HAP-1 (cell line): ENCODE measurements at places on chromosomes 4 and X.
A peak's percentile ranks its signal among the peaks of the same experiment; 100 is the strongest.

DNA sequence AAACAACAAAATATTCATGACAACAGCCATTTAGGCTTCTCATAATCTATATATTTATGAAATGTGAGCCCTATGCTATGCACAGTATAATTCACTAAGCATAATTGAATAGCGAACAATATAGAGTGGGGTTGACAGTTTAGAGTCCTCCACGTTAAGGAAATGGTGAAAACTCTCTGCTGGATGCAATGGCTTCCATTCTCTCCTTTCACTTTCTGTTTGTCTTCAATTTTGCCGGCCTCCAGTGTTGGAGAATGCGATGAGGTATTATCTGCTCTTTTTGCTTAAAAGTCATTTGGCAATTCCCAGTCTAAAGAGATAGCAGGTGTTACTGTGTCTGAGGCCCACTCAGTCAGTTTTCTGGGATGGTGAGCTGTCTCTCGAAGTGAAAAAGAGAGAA is 52.1 kb downstream of the NPY5R start:
- no peak for DNase-seq

GRCh38 chr4:3317011-3317655 is 24.3 kb downstream of the RGS12 start:
- DNase-seq, result no peak

- DNase-seq, result no peak
These were observed 5.5 kb downstream of the NEUROG2 start for GRCh38 chr4:112510291-112511092.

DNA sequence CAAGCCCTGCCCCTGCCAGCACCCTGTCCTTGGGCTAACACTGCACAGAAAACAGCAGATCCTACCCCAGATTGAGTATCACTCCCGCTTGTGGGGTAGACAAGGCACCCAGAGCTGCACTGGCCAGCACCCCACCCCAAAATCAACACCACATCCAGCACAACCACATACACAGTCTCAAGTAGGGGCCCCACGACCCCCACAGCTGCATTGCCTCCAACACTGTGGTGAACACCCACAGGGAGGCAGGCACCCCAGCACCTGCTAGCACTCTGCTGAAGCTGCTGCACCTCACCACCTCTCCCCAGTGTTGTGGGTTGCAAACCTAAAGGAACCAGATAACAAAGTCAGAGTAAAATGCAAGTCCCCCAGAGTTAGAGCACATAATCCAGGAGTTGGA is 589.9 kb downstream of the PCDH19 start:
- DNase-seq, result no peak

GRCh38 chrX:135543924-135544323 is 23.5 kb downstream of the INTS6L start:
- no peak for DNase-seq

DNA sequence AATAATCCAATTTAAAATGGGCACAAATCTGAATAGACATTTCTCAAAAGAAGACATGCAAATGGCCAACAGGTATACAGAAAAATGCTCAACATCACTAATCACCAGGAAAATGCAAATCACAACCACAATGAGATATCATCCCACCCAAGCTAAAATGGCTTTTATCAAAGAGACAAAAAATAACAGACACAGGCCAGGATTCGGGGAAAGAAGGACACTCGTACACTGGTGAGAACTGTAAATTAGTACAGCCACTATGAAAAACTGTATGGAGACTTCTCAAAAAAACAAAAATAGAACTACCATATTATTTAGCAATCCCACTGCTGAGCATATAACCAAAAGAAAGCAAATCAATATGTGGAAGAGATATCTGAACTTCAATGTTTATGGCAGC is 8.5 kb downstream of the SPP1 start:
- no peak for DNase-seq

DNA sequence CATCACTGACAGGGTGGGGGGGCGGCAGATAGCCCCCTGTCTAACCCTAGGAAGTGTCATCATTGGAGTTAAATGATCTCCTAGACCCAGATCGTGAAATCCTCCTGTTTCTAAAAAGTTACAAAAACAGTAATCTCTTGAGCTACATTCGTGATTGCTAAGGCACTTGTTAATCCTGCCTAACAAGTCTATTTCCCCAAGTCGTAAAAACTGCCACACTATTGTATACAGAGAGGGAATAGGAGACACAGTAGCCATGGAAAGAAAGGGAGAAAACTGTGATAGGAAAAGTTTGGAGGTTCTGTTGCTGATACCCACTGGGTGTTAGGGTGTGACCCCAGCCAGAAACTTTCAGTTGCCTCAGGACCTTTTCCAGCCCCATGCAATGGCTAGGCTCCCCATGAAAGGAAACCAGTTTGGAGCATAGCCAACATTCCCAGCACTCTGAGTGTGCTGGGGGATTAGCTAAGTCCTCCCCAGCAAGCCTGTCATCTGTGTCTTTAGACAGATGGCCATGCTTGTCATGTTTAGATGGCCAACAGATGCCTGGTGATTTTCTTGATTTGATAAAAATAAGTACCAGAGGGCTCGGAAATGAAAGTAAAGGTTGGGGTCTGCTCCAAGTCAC is 63.3 kb upstream of the ANXA10 start:
- no peak for DNase-seq

DNA sequence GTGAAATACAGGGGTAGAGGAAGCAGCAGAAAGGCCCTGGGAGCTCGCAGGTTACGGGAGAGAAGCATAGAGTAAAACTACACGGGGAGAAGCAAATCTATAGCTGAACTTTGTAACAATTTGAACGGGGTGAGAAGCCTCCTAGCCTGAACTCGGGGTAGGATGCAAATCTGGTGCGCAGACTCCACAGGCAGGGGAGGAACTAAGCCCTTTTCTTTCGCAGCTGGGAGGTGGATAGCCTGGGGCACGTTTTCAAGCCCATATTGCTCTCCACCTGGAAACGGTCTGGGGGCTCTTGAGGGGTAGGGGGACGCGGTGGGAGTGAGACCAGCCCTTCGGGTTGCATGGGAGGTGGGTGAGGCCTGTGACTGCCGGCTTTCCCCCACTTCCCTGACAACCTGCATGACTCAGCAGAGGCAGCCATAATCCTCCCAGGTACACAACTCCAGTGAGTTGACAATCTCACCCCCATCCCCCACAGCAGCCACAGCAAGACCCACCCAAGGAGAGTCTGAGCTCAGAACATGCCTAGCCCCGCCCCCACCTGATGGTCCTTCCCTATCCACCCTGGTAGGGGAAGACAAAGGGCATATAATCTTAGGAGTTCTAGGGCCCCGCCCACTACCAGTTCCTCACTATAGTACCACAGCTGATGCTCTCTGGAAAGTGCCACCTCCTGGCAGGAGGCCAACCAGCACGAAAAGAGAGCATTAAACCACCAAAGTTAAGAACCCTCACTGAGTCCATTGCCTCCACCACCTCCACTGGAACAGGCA is 29.9 kb downstream of the SOWAHB start:
- DNase-seq, result peak; percentile 53

- no peak for DNase-seq
These were observed 41.7 kb upstream of the DDX60 start for GRCh38 chr4:168360271-168360670.

DNA sequence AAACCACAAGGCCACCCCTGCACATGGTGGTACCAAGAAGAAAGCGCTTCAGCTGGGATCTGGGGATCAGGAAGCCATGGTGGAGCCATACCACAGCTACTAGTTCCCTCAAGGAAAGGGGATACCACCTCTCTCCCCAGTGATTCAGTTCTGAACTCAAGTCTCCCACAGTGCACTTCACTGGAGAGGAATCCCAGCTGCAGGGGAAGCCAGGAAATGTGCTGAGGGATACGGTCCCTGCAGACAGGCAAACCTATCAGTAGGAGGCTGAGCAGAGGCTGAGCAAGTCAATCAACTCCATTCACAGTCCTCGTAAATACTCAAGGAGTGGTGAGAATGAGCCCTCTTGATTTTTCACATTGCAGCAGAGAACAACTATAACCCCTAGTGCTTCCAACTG is 11.0 kb downstream of the TMEM192 start:
- no peak for DNase-seq

GRCh38 chr4:80188457-80188800 is 8.9 kb upstream of the PRDM8 start:
- no peak for DNase-seq

DNA sequence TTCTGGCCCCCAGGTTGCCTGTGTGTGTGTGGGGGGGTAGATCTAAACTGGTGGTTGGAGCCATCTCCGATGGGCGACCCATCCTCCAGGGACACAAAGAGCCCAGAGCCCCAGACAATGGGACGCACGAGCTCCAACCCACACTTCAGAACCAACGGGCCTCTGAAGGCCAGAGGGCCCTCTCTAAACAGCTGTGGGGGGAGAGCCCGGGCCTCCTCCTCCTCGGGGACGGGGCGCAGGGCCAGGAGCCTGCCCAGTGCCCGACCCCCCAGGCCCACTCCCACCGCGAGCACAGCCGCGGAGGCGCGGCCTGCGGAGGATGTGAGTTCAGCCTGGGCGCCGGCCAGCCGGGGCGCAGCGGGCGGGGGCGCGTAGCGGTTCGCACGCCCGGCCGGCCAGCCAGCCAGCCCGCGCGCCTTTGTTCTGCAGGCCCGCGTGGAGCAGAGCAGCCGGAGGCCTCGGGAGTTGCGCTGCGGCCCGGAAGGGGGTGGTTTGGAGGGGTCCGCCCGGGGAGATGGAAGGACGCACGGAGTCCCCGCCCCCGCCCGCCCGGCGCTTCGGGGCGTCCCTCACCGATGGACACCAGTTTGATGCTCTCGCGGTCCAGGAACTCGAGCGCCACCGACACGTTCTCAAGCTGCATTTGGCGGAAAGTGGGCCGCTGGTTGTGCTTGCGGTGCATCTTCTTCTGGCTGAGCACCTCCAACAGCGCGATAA is 4.0 kb downstream of the FLNA start:
- peak; percentile 53 for DNase-seq

DNA sequence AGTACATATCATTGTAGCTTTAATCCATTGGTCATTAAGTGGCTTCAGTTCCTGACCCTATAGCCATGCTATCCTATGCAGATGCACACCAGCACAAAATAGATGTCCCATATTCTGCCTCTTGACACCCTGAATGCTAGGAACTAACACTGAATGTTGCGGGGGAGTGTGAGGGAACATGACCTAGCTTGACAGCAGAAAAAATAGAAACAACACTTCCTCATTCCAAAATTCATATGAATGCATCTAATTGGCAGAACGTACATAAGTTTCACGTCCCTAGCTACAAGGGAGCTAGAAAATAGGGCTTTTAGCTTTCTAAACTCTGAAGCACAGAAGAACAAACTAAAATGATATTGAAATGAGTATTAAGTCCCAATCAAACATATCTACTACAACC is 14.4 kb upstream of the DCAF8L1 start:
- DNase-seq, result no peak

DNA sequence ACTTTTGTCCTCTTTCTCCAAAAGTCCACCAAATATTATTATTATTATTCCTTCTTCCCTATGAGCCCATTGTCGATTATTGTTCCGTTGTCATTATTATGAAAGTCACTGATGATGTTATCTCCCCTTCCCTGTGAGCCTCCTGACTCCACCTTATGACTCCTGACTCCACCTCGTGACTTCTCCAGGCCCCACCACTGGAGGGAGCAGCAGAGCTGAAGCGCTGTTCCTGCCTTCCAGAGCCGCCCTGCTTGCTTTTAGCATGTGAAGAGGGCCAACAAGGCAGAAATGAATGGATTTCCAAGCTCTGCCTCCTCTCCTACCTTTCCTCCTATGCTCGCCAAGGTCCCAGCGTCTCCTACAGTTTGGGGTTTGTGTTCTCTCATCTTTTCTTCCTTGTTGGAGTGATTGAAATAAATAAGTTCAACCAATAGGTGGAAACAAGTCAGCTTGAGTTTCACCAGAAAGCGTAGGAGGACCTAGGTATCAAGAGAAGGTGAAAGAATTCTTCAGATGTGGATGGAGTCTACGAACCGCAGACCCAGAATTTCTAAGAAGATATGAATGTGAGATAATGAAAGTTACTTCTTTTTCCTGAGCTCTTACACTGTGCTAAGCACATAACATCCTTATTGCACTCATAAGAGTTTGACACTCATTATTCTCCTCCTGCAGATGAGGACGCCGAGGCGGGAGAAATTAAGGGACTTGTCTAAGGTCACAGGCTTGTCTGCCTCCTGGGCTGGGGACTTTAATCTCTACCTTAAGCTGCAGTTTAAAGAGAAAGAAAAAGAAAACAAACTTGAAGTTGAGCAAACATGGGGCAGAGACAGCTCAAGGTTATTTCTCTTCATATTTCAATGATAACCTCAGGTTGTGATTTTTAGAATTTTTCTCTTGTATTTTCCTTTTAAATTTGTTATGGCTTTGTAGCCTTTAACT is 26.1 kb downstream of the IGSF1 start:
- DNase-seq, result peak; percentile 34

GRCh38 chr4:33924811-33925210 is 2319.5 kb downstream of the ARAP2 start:
- DNase-seq, result no peak

- no peak for DNase-seq
These were observed 562.8 kb upstream of the POU3F4 start for GRCh38 chrX:82945332-82945731.

DNA sequence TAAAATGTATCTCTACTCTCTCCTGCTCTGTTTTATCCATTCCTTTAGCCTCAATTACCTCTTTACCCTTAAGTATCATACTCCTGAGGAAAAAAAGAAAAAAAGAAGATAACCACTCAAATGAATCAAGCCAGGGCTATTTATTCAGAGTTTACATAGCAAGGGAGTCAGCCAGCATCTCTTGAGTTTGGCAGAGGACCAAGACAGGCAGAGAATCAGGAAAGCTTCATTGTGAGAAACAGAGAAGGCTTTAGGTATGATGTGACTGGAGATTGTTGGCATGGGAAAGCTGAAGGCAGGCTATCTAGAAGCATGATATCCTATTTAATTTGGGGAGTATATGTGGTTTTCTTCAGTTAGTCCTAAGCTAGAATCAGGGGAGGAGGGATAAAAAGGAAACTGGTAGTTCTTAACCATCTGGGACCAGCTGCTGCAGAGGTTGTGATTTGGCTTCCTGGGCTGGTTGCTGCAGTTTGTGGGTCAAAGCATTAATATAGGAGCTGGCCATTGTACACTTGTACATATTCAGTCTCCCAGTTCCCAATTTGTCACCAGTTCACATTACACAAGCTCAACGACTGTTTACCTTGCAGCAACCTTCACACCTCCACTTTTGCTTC is 11.2 kb downstream of the APELA start:
- peak; percentile 3 for DNase-seq

DNA sequence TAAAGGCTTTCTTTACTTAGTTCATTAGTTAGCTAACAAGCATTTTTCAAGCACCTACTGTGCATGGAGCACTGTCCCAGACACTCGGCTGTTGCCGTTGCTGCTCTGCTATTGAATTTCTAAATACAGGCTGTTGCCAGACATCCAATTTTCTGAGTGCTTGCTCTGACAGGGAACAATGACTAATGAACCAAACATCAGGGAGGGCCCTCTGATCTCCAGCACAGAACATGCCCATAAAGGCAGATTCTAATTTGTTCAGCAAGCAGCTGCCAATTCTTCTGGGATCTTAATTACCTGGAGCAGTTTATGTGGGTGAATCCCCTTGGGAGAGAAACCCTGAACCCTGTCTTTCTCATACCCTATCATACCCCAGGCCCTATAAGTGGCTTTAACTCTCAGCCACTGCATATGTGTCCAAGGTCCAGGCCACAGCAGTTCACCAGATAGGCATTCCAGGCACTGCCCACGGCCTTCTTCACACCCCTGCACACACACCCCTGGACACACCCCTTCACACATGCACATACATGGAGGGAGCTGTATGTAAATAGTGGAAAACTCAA is 27.9 kb downstream of the TSC22D3 start:
- no peak for DNase-seq

GRCh38 chr4:179709961-179710624 is 2267.9 kb upstream of the AGA start:
- no peak for DNase-seq

GRCh38 chrX:124931958-124932357 is 387.7 kb upstream of the TEX13C start:
- DNase-seq, result no peak
